ENCODE measurements at places on chromosomes 2 and 18.

DNA sequence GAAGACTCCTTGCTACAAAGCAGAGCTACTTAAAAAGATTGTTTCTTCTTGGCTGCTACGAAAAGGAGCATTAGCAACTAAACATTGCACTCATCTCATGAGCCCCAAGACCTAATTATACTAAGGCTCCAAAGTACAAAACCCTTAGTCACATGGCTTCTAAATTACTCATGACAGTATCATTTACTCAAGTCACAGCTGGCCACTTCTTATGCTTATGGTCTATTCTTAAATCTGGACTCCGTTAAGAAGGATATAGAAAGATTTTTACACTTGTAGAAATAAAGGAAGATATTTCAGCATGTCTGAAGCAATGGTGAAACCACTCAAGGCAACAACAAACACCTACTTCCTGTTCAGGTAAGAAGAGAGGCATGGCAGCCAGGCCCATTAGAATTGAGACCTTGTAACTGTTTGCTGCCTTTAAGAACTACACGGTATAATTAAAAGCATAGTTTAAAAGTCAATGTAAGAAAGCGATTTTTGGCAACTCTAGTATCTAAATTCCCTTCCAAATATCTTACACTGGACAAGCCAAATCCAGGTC is 12.7 kb downstream of the ANKRD44 start:
- peak; percentile 41 for DNase-seq

DNA sequence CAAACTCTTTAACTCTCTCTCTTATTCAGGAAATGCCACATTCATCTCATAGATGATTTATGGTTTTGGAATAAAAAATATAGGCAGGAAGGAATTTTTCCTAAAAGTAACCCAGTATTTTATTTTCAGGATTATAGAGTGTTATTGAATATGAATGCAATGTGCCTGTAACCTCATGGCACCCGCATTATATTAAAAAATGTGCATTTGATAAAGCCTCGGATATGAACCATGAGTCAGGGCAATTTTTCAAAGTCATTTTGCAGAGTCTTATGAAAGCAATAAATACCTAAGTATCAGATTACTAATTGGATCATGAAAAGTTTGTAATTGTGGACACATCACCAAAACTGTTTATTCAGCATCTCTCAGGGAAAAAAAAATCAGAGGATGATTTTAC is 573.8 kb downstream of the TSN start:
- DNase-seq: no peak

- DNase-seq: no peak
Measured at GRCh38 chr2:43238176-43238575, 11.8 kb upstream of the ZFP36L2 start.

GRCh38 chr18:13578400-13578799 is 148.0 kb downstream of the FAM210A start:
- DNase-seq: no peak

- DNase-seq: peak; percentile 38
Measured at GRCh38 chr2:46351098-46351749, 54.0 kb downstream of the EPAS1 start.

DNA sequence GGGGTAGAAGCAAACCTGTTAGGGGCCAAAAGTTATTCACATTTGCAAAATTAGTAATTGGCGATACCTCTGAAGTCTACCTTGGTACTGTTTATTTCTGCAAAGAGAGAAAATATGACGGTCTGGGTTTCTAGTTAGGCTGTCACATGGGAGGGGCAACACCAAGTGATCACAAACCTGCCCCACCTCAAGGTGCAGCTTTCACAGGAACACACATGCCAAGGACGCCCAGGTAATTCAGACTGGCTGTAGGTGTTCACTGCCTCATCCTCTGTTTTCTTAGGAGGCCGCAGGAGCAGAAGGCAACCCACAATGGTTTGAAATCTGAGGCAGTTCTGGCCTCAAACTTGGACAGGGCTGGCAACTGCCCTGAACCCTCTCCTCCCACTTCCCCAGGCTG is 56.2 kb downstream of the STPG4 start:
- no peak for DNase-seq

DNA sequence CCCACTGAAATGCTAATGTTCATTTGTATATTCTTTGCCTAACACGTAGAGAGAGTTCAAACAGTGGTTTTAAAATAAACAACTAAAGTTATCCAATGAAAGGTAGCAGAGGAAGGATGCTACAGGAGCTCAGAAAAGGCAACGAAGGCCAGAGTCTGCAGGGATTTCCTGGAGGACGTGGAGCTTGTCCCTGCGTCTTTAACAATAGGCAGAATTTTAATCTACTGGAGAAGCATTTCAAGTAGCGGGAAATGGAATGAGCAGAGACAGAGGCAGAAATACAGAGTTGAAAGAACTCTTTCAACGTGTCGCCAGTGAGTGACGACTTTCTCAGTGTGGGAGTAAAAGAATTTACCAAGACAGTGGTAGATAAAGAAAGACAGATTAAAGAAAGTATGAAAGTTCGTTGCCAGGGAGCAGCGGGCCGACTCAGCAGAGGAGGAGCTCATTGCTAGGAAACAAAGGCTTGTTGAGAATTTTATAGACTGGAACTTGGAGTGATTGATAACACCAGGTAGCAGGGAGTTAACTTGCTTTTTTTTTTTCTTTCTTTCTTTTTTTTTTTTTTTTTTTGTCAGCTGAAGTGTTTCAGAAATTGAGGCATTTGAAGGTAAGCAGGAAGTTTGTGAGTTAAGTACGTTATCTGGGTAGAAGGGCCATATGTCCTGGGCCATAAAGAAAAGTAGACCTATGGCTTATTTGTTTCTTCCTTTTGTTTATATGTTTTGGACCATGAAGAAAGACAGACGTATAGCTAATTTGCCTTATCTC is 625 bp upstream of the NBAS start:
- no peak for DNase-seq

- DNase-seq: peak; percentile 32
Measured at GRCh38 chr2:239399921-239400595, 762 bp downstream of the HDAC4 start.

GRCh38 chr2:144267239-144267638 is 252.7 kb downstream of the ZEB2 start:
- no peak for DNase-seq

GRCh38 chr2:120785228-120785966 is 49.7 kb downstream of the GLI2 start:
- DNase-seq: no peak

- DNase-seq: no peak
Measured at GRCh38 chr2:71795486-71795885, 342.1 kb downstream of the DYSF start.
